ENCODE measurements at places on chromosomes 12 and 14. TPM values are rescaled to one million over a fixed set of nuclear protein-coding genes. Genes with fewer than 3 reads are reported as not detected.

SLC39A5 gene
- 110 TPM for total RNA-seq

IRF9 gene
- total RNA-seq, result 54.1 TPM

LALBA gene
- not detected for total RNA-seq

CLEC4D gene
- not detected for total RNA-seq

RASSF8 gene
- total RNA-seq, result 143 TPM

CLEC2D gene
- 6.6 TPM for total RNA-seq

TCL1B gene
- not detected for total RNA-seq

COX8C gene
- not detected for total RNA-seq

NDUFA12 gene
- 122 TPM for total RNA-seq

RHEBL1 gene
- total RNA-seq, result 2.5 TPM

SIX6 gene
- not detected for total RNA-seq

- no peak for DNase-seq
Measured at GRCh38 chr14:72303930-72304329, 371.7 kb downstream of the RGS6 start.

GRCh38 chr14:68714991-68715924 lies 77.6 kb downstream of the ZFP36L1 start:
- no peak for DNase-seq

DNA sequence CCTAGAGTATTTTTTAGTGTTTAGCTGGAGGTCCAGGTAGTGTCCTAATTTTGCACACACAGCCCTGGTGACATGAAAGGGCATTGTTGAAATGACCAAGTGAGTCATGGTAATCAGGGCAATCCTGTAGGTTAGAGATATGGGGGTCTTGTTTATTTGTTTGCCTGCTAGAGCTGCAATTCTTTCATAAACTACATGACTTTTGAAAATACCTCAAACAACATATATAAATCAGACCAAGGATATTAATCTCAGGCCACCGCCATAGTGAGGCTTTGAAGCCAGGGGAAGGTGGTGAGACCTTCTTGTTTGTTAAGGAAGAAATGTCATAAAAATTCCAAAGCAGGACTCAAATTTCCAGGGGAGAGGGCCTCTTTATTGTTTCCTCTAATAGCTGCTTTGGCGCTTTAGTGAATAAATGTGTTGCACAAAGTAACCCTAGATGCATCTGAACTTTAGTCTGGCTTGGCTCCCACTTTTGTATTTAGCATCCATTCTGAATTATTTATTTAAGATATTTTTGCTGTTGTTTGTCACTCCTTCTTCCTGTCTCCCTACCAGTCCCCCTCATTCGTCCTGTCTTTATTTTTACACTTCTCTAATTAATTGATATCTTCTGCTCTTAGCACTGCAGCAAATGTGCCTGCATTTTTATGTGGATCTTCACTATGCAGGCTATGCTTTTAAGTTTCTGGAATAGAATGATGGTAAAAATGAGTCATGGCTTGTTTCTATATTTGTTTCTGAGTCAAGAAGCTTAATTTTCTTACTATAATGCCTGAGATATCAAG lies 430.3 kb downstream of the RAD51B start:
- DNase-seq, result peak; percentile 47

GRCh38 chr14:83347874-83348273 lies 1814.2 kb upstream of the SEL1L start:
- no peak for DNase-seq

- no peak for DNase-seq
Measured at GRCh38 chr14:73717711-73718417, 3.7 kb upstream of the PNMA1 start.

- DNase-seq, result no peak
Measured at GRCh38 chr14:94623422-94623809, 11.2 kb downstream of the SERPINA3 start.

DNA sequence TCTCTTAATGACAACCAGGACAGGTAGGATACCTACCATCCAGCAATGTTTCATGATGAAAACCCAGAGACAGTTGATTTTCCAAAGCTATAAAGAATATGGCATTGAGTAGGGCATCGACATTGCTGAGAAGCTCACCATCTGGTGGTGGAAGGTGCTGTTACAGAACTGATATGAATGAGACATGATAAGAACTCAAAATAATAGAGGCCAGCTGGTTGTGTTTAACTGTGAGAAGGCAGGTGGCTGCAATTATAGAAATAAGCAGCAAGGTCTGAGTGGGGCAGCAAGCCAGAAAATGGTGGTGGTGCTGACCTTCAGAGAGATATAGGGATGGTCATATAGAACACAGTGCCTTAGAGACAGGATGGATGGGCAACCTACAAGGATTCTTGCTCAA lies 449.7 kb downstream of the BTG1 start:
- DNase-seq, result no peak

DNA sequence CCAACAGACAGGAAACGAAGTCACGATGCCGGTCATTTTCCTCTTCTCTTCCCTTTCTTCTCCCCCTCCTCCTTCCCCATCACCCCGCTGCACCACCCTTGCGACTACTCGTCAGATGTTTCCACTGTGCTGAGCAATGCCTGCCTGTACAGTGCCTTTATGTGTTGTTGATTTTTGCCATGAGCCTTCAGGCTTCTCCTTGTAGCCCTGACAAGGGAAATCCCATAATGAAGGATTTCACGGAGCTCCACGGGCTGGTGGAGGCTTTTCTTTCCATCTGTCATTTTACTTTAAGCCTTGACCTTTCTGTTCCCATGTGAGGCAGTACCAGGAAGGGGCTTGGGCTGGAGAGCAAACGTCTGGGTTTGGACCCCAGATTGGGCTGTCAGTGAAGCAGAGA lies 28.7 kb upstream of the CCND2 start:
- no peak for DNase-seq

DNA sequence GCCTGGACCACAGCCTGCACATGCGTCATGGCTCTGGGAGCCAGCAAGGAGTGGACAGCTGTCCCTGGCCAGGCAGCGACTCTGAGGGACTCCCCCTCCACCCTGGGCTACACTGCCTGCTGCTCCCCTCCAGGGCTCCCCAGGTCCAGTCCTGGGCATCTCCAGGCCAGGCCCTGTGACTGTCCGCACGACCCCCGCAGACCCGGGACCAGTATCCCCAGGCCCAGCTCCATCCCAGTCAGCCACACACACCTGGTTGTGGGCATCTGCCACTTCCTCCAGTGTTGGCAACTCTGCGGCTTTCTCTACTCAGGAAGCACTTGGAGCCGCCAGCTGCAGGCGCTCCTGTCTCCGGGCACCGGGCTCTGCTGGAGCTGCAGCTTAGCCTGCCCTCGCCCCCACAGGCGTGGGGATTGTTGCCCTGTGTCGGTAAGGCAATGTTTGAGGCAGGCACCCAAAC lies 2.4 kb downstream of the ULK1 start:
- no peak for DNase-seq

DNA sequence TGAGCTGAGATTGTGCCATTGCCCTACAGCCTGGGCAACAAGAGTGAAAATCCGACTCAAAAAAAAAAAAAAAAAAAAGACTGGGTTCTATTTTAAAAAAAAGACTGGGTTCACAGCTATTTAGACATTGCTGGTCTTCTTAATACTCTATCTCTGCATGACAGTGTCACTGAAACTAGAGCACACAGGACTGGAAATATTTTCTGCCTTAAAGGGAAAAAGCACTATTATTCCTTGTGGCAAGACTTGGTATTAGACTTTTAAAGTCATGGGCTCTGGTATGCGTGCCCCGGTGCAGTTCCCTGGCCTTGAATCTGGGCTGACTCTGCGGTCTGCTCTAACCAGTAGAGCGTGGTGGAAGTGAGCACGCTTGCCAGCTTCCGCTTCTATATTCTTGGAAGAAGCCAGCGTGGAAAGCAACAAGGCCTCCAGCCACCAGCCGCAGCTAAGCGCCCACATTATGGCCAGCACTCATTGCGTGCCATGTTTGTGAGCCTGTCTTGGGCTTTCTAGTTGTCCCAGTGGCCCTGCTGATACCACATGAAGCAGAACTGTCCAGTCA lies 31.3 kb downstream of the PRKAB1 start:
- no peak for DNase-seq

GRCh38 chr14:100022772-100023451 lies 42.3 kb upstream of the EVL start:
- DNase-seq, result no peak

- no peak for DNase-seq
Measured at GRCh38 chr12:50825372-50825838, 17.3 kb upstream of the TMPRSS12 start.

DNA sequence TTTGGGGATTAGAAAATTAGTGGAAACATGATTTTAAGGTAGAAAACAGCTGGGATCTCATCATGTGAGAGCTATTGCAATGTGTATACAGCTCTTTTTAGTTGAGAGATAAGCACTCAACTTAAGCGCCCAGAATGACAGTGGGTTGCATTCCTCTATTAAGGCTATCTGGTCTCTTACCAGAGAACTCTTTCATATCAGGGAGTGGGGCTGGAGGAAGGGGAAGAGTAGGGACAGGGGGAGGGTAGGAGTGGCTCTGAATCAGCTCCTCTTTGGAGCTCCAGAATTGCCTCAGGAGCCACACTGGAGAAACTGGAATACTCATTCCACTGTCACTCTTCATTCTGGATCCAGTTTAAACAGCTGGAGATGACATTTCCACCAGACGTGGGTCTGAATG lies 9.2 kb upstream of the PLEKHG3 start:
- no peak for DNase-seq

- DNase-seq, result no peak
Measured at GRCh38 chr12:116577154-116577561, 18.0 kb downstream of the MAP1LC3B2 start.

DNA sequence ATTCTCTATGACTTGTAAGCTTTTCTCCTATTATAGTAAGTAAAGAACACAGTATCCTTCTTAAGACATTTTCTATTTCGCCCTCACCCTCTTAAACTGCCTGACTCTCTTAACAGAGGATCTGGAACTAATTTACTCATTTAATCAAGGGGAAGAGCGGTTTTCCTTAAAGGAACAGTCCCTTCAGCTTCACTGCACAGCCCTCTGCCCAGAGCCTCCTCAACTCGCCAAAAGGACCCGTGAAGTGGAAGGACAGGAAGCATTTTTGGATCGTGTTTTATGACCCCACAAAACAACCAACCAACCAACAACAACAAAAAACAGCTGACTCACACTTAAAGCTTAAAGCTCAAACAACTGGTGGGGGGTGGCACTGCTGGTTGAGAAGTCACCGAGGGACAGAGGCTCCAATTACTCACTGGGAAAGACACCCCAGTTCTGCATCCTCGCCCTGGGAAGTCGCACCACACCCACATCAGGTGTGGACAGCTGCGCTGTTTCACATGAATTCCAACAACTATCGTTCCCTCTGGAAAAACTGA lies 35.7 kb downstream of the NID2 start:
- DNase-seq, result no peak

DNA sequence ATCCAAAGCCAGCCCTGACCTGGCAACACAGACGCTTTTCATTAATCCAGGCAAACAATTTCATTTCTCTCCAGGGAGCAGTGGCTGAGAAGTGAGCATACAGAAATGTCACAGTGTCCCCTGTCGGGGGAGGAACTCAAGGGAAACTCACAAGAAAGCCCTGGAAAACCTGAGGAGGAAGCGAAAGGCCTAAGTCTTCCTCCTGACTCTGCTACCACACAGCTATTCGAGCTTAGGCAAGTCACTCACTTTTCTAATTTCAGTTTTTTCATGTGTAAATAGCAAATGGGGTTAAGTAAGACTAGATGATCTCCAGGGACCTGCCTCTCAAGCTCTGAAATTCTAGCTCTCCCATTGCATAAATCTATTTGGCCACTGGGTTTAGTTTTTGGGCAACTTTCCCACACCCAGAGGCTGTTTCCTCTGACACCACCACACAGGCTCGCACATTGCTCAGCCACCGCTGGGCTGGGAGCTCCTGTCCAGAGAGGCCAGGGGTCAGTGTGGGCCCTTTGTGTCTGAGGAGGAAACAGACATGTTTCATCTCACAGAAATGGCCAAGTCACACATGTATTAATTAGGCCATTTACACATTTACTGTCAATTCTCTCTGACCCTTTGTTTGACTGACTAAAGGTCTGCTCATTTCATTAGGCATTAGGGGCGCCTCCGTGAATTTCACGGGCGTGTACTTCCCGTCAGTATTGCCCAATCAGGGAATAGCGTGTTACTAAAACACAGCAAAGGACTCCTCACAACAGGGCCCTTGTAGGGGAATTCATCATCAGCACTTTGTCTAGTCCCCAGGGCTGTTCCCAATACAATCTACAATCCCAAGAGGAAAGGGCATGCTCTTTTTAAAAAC lies 9.8 kb upstream of the PNMA1 start:
- DNase-seq, result no peak

DNA sequence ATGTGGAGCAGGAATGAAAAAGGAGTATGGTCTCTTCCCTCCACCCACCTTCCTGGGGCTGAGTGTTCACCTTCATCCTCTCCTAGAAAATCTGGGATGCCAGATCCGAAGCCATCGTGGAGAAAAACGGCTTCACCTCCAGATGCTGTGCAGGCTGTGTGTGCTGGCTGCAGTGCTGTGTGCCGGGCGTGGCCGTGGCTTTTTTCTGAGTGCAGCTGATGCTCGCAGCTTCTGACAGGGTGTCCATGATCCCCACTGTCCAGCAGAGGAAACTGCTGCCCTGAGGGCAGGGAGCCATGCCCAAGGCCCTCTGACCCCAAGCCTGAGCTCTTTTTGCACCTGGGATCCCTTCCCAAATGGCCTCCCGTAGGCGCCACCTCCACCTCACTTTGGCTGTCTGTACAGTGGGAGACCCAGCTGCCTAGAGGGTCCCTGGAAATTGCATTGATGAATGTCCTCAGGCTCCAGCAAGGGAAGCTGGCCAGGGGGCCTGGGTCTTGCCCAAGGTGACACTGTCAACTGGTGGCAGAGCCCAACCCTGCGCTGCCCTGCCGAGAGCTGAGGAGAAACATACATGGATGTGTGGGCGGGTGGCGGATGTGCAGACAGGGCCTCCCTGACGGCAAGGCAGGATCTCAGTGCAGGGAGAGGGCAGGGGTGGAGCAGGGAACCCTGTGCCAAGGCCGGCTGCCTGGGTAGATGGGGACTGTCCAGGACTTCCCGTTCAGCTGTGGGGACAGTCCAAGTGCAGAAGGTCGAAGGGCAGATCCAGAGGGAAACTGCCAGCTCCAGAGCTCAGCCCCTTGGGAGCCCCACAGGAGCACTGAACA lies 53.3 kb downstream of the BEGAIN start:
- no peak for DNase-seq

DNA sequence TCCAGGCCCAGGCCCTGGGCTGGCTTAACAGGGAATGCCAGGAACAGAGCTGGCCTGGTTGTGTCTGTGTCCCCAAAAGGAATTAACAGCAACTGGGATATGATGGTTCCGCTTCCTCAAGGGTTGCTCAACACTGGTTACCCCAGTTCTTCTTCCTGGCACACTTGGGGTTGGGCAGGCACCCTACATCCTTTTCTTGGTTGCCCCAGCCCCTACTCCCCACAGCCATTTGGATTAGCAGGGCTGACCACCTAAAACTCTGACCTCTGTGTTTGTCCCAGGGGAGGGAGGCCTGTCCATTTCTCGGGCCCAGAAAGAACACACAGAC lies 30.8 kb downstream of the NCKAP5L start:
- DNase-seq, result no peak

DNA sequence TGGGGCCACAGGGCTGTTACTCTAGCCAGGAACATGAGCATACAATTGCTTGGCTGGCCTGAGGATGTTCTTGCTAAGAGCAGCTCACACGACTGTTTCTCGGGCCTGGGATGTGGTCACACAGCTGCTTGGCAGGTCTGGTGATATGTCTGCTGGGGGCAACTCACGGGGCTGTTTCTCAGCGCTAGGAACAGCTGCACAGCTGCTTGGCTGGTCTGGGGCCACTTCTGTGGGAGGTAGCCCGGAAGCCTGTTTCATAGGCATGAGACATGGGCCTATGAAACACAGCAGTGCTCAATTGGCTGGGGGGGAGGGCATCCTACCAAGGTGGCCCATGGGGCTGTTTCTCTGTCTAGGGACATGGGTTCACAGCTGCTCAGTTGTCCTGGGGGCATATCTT lies 73.4 kb upstream of the DDHD1 start:
- DNase-seq, result no peak

All from Caco-2 (cell line).